ENCODE measurements at places on chromosomes 16 and 17.

- DNase-seq = no peak
Measured at GRCh38 chr17:57144567-57144966, 59.5 kb downstream of the AKAP1 start.

DNA sequence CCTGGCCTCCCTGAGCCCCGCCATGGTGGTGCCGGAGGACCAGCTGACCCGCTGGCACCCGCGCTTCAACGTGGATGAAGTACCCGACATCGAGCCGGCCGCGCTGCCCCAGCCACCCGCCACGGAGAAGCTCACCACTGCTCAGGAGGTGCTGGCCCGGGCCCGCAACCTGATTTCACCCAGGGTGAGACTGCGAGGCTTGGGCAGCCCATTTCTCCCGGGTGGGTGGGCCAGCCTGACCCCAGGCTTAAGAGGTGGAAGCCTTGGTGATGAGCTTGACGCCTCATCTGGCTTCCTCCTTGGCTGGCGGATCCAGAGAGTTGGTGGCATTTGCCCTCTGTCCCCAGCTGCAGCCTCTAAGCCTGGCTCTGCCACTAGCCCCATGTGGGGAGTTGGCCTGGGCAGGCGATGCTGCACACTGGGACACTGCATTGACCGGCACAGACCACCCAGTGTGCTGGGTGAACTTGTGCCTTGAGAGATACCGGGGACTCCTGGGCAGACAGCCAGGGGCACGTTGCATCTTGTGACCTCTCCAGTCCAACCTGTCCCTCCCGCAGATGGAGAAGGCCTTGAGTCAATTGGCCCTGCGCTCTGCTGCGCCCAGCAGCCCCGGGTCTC, 3.0 kb downstream of the CDT1 start:
- DNase-seq = no peak

DNA sequence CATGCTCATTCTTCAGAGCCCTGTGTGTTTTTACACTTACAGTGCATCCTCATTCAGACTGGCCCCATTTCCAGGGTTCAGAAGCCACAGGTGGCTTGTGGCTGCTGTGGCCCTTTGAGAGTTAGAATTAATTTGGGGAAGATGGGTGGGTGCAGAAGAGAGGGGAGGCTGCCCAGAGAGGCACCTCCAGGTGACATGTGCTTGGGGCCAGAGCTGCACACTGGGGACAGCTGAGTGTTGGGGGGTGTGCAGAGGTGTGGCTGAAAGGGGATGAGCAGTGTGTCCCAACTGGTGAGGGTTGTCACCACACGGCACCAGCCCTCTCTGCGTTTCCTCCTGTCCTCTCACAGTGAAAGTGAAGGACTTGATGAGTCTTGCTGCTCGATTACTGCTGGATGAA, 6.9 kb upstream of the EIF1 start:
- DNase-seq = no peak

- DNase-seq = peak; percentile 5
Measured at GRCh38 chr17:30449480-30449879, 27.7 kb upstream of the GOSR1 start.
